ENCODE measurements at places on chromosomes 7 and 10.

- no peak for DNase-seq
Measured at GRCh38 chr10:21169271-21169670, 272.2 kb upstream of the NEBL start.

- DNase-seq, result no peak
Measured at GRCh38 chr10:86108696-86109095, 257.9 kb downstream of the GRID1 start.

- peak; percentile 28 for DNase-seq
Measured at GRCh38 chr10:128463991-128464760, 338.0 kb upstream of the MKI67 start.

DNA sequence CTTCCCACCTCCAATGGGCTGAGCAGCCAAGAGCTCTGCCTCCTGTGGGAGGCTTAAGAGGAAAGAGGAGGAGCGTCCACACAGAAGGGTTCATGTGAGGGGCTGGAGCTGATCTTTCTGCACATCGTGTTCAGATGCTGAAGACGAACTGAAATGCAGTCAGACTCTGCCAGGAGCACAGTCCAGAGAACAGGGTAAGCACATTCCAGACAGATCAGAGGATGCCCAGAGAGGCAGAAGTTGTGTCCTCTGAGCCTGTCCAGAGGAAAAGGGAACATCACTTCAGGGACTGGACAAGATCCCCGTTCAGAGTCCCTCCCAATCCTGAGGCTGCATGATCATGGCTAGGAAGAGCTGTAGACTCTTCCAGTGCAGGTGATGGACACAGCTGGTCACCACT lies 72.9 kb downstream of the ITIH5 start:
- DNase-seq, result no peak

DNA sequence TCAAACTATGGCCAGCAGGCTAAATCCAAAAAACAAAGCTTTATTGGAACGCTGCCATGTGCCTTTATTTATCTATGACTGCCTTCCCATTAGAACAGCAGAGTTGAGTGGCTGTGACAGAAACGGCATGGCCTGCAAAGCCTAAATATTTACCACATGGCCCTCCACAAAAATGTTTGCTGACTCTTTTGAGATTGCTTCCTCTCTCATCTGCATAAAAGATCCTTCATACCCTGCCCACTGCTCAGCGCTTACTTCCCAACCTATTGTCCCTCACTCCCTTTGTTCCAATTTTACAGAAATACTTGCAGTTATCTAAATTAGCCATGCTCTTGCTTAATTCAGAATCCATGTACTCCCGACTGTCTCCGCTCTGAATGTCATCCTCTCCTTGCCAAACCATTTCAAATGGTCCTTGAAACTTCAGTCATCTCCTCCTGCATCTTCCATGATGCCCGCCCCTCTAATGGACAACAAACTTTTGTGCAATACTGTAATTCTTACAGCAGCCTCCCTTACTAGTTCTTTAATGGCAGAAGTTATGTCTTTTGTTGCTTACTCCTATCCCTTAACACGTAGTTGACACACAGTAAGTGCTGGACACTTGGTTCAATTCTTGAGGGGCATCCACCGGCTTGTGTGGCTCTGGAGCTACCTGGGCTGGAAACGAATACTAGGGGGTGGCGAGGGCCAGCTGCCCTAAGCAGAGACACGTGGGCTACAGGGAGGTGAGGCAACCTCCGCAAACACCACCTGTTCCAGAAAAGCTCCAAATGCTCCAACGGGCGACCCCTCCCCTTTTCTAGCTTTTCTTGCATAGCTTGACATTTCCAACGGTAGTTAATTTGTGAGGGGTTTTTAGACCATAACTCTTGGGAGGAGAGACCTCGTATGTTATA lies 832 bp downstream of the XRCC2 start:
- DNase-seq, result peak; percentile 13

DNA sequence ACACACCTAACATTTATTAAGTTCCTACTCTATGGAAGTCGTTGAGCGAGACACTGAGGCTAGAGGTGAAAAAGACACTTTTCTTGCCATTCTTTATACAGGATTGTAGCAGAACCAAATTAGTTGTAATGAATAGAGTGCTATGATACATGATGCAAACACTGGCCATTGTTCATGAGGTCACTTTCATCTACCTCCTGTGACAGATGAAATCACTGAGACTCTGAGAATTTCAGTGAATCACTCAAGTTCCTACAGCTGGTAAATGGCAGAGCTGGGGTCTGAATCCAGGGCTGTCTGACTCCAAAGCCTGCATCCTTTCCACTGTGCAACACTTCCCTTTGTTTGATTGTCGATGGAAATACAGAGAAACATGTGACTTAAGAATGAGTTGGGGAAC lies 657.6 kb downstream of the LRMDA start:
- DNase-seq, result no peak

DNA sequence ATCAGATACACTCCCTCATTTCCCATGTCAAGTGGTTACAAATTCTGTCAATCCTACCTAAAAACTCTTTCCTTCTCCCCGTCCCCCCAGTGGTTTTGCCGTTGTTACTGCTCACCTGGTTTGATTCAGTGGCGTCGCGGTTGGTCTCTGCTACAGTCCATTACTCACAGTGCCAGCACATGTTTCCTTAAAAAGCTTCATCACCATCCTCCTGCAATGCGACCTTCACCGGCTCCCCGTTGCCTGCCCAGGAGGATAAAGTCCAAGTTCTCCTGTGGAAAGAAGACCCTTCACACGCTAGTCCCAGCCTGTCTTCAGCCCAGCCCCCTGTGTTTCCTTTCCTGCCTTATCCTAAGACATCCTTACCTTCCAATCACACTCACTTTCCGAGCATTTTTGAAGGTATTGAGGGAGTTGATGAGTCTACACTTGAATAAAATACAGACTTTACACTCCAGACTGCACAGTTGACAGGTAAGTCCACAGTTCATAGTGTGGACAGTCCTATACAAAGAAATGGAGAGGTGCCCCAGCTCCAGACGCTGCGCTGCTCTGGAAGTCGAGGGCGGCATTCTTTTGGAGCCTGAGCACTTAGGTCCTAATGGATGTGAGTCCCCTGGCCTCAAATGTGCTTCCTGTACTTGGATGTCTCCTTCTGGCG lies 3.4 kb upstream of the LARP4B start:
- DNase-seq, result no peak

GRCh38 chr10:32556783-32557395 lies 110.9 kb downstream of the CCDC7 start:
- no peak for DNase-seq

DNA sequence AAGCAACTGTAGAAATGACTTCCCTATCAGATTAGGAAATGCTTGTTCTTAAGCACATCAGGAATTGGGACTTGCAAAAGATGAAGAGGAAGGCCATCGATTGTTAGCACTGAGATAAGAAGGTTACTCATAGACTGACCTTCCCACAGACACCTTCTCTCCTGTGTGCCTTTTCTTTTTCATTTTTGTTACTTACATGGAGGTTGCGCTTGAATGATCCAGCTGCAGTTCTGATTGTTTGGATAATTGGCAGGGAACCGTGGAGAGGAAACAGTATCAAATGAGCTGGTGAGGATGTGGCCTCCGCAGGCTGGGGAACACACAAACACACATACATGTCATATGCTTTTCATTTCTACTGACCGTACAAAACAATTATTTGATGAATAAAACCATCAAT lies 134.9 kb upstream of the RSU1 start:
- peak; percentile 85 for DNase-seq

GRCh38 chr7:65239707-65240352 lies 133.8 kb upstream of the ZNF92 start:
- peak; percentile 42 for DNase-seq

DNA sequence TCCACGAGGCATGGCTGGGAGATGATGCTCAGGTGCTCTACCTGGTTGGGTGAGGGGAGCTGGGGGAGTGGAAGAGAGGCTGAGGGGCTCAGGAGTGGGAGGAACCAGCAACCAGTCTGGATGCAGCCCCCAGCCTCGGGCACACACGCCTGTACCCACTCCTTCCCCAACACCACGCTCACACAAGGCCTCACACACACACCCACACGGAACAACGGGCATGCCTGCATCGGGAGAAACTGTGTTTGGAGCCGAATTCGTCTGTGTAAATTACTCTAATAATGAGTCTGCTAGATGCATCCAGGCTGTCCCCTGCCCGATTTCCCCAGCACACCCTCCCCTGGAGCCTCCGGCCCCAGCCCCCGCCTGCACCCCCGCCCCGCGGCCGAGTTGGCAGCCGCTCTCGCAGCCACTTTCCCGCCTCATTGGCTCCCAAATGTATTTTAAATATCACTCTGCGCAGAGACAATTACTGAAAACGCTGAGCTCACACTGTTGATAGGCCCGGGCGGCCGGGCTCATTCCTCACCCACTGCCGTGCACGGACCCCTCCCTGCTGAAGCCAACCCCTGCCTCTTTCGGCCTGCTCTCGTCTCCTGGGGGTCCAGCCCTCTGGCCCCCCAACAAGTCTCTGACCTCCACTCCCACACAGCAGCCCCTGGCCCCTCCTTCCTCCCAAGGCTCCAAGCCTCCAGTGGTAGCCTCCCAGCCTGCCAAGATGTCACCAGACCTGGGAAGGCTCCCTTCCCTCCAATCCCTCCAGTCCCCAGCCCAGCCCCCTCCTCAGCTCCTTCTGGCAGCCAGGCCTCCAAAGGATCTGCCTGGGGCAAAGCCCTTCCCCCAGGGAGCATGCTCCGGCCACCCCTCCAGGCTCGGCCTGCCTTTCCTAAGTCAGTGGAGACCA lies 11.1 kb downstream of the H2BK1 start:
- DNase-seq, result no peak

GRCh38 chr7:73903321-73904218 lies 42.6 kb downstream of the TMEM270 start:
- no peak for DNase-seq

DNA sequence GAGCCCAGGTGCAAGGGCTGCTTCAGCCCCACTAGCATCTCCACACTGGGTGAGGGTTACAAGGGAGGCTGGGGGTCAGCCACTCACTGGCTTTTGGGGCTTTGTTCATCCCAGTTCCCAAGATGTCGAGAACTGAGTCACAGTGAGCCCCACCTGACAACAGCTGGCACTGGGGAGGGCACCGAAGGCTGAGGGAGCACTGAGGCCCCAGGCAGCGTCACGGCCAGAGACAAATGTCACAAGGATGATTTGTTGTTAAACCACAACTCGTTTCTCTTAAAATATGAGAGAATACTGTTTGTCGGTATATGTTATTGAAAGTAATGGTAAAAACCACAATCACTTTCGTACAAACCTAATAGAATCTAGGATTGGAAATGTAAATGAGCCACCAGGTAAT lies 219.9 kb downstream of the CELF2 start:
- DNase-seq, result no peak

DNA sequence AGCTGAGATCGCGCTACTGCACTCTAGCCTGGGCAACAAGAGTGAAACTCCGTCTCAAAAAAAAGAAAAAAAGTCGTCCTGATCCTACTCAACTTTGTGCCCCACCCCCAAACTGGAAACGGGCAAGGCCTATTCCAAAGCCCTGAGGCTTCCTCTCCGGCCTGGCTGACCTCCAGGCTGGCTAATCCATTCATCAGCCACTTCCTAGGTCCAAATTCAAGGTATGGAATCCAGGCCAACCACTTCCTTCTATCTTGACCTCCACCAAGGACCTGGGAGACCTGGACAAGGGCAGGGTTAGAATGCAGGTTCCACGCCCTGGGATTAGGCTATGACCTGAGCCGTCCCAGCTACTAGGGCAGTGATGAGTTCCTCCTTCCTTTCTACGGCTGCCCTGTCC lies 20.4 kb upstream of the EIF4H start:
- DNase-seq, result no peak

DNA sequence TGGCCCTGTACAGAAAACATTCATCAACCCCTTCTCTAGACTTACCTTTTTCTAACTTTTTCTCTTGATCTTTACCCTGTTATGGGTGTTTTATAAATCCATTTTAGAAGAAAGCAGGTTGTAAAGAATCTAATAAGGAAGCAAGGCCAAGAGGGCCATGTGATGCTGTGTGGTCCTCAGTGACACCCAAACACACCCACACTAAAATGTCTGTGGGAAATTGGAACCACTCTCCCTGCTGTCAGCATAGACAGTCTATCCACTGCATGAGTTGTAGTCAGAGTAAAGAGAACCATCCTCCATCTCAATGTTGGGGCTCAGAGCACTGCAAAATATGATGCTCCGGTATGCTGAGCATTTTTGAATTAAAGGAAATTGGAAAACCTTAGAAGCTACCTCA lies 235.5 kb downstream of the SKIDA1 start:
- DNase-seq, result no peak

GRCh38 chr10:865257-865656 lies 66.2 kb downstream of the LARP4B start:
- DNase-seq, result no peak

DNA sequence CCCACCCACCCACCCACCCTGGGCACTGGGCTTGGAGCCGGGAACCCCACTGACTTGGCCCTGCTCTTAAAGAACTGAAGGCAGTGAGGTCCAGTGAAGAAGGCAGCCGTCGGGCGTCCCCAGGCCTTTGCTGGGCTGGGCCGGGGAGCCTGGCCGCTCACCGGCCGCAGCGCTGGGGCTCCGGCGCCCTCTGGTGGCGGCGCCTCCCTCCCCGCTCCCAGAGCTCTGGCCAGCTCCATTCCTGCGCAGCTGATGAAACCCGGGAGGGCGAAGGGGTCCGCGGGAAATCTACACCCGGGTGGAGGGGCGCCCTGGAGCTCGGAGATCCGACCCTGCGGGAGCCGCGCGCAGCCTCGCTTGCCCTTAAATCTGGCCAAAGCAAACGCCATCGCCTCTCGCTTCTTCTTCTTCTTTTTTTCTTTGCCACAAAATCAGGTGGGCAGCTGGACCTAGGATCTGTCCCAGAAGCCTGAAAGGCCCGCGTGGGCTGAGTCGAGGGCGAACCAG lies 1.7 kb upstream of the CXCL12 start:
- peak; percentile 79 for DNase-seq

- peak; percentile 82 for DNase-seq
Measured at GRCh38 chr7:100626530-100627237, 14.3 kb downstream of the MOSPD3 start.

DNA sequence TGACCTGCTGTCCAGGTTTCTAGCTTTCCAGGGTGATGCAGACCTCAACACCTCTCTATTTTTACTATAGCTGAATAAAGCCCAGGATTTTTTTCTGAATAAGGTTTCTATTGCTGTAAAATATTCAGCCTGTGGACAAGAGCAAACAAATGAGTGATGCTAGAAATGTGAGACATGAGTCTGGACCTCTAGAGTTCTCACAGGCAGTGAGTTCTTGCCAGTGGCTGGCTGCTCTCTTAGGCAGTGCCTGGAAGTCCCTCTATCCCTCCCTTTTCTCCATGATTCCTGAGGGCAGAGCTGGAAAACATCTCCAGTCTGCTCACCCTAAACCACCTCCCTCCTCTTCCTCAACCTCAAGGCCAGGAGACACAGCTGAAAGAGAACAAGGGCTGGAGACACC lies 793.8 kb upstream of the IGFBP3 start:
- DNase-seq, result no peak

DNA sequence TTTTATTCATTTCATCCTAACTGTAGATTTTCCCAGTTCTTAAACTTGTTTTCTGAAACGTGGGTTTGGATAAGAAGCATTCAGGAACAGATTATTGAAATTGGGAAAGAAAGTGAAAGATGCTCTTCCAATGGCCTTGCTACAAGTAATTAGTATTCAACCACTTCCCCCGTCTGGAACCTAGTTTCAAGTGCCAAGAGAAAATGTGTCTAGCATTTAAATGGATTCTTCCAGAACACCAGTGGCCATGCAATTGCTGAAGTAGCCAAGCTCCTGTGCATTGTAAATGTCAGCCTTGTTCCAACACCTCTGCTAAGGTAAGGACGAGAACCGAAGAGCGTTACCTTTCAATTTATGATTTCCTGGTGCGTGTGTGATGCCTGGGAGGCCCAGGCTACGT lies 68.2 kb downstream of the PFKFB3 start:
- no peak for DNase-seq

GRCh38 chr10:84078771-84079170 lies 60.5 kb upstream of the GHITM start:
- no peak for DNase-seq

- DNase-seq, result no peak
Measured at GRCh38 chr10:5460468-5461202, 38.7 kb downstream of the CALML5 start.

Measured in dermis blood vessel endothelial cell (primary cell).